Panc1 (cell line): ENCODE measurements at places on chromosomes 5 and 9. TPM values are rescaled to one million over a fixed set of nuclear protein-coding genes. Genes with fewer than 3 reads are reported as not detected.

The EQTN gene
- total RNA-seq, result not detected

The NUDT12 gene
- total RNA-seq, result 9.2 TPM

The TAF11L10 gene
- total RNA-seq, result not detected

GRCh38 chr9:131999692-132000551 lies 79.7 kb downstream of the MED27 start:
- no peak for DNase-seq

DNA sequence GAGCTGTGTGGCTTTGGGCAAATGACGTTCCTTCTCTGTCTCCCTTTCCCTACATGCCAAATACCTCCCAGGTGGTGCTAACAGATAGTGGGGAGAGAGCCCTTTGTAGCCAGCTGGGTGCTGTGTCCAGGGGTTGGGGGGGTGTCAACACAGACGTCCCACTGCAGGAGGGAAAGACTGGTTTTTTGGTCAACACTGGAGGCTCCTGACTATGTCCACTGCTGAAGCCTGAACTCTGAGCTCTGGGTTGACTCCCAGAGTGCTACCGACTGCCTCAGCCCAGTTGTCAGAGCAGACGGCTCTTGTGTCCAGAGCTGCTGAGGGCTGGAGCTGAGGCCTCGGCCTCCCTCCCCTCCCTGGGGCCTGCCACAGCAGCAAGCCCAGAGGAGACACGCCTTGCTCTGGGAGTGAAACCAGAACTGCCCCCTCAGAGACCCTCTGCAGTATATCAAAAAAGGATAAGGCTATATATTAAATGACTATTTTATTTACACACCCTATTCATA lies 14.8 kb upstream of the SLC25A51 start:
- DNase-seq, result no peak

DNA sequence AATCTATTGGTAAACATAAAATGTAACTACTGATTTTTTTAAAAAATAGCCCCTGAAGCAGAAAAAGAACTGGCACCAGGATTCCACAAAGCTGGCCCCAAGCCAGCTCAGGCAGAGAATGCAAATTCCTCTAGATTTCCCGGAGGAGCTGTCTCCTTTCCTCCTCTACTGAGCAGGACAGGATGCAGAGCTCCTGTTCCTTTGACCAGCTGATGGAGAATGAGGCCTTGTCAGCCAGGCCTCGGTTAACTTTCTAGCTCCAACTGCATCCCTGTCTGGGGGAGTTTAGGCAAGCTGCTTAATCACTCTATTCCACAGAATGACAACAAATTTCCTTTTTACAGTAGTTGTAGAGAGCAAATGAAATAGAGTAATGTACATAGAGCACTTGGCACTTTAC lies 155.5 kb downstream of the GNAQ start:
- no peak for DNase-seq

DNA sequence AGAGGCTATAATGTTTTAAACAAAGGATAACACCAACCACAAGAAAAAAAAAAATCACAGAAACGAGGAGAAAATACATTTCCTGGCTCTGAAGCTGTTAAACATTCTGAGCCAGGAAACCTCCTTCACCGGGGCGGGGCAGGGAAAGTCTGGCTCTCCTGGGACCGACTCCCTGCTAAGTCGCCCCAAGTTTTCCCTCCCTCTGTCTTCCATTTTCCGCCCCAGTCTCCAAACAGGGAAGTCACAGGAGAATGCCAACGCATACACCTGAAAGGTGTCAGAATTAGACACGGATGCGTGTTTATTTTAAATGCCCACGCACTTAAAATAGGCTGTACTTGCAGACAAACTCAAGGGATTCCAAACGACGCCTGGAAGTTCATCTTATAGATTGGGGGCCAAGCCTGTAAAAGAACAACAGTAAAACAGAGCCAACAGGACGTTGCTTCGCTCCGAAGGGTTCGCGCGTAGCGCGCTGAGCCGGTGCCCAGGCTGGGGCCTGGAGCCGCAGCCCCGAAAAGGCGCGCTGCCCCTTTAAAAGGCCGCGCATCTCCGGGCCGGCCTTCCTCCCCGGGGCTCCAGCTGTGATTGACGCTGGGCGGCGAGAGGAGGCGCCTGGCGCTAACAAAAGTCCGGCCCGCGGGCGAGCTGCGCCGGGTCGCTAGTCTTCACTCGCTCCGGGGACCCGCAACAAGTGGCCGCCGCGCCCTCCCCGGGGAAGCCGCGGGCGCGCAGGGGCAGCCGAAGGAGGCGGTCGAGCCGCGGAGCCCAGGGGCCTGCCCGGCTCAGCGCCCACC lies at the start of gene FBXL7:
Gene FBXL7, plus strand, starts transcription at position 653 of the 797 bp plus-strand sequence.
- DNase-seq, result no peak

- peak; percentile 77 for DNase-seq
Observed at GRCh38 chr5:154220625-154221024, 30.1 kb downstream of the GALNT10 start.

DNA sequence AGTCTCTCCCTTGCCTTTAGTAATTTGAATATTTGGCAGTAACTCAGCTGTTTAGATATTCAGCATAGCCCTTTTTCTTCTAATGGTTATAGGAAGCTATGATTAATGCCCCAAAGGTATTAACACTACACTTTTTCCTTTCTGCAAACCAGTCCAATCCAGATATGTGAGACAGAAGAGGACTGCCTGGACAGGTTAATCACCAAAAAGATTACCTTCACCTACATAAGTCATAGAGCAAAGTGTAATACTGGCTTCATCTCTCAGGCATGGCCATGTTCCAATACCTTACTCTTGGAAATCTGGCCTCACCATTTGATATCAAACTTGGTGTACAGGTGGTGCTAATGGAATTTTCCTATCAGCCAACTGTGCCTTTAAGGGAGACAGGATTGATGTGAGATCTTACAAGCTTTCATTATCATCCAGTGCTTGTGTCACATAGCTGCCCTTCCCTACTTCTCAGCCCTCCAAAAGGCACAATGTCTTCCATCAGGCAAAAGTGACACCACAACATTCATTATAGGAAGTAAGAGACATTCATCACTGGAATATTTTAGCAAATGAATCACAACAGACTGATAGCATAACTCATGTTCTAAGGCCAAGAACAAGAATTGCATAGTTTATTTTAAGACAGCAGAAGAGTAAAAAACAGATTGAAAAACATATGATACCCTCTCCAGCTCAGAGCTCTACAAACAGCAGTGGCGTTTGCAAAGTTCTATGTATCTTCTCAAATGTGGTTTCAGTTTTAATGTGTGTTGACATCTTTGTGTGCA lies 91.2 kb upstream of the PAM start:
- DNase-seq, result no peak

DNA sequence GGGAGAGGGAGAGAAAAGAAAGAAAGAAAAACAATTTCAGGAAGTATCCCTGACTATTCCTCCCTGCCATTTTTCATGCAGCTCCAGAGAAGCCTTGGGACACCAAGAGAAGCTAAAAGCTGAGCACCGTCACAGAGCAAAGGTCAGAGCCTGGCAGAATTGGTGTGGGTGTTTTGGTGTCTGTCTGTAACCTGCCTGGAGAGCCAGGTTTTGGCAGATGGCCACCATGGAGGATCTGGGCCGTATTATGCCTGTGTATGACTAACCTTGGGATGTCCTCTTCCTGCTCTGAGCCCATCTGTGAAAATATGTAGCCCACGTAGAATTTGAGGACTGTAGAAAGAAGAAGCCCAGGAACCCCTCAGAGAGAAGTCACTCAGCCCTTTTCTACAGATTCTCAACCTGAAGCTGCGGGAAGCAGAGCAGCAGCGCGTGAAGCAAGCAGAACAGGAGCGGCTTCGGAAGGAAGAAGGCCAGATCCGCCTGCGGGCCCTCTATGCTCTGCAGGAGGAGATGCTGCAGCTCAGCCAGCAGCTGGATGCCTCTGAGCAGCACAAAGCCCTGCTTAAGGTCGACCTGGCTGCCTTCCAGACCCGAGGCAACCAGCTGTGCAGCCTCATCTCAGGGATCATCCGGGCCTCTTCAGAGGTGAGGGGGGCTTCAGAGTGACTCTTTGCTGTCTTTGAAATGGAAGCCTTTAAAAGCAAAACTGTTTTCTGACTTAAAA lies 18.8 kb downstream of the GLE1 start:
- DNase-seq, result no peak

DNA sequence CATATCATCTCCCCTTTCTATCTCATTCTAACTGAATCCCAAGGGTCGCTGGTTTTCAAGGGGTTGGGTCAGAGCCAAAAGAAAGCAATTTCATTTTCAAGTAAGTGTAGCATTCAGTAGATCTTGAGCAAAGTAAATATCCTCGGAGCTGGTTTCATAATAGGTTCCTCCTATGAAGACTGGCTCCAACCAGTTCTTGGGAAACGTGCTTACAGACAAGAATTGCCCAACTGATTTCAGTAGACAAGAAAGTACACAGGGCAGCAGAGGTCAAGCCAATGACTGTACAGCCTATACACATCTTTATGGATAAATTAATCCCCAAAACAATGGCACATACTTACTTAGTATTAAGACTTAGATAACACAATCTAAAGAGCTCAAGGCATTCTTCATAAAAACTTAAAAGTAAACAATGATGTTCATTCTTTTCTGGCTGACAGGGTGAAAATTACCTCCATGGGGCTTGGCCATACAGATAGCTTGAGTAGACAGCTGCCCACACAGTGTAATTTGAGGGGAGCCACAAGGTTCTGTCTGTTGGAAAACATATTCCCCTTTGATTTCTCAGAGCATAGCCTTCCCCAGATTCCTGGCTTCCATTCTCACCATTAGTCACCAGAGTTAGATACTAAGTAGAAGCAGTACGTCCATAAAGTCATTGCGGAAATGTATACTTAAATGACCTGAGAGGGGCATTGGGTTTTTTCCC lies 163.9 kb downstream of the ARRDC3 start:
- no peak for DNase-seq

GRCh38 chr9:16542290-16542689 lies 328.2 kb downstream of the BNC2 start:
- DNase-seq, result no peak

GRCh38 chr5:138833080-138833479 lies 42.1 kb downstream of the LRRTM2 start:
- DNase-seq, result no peak

DNA sequence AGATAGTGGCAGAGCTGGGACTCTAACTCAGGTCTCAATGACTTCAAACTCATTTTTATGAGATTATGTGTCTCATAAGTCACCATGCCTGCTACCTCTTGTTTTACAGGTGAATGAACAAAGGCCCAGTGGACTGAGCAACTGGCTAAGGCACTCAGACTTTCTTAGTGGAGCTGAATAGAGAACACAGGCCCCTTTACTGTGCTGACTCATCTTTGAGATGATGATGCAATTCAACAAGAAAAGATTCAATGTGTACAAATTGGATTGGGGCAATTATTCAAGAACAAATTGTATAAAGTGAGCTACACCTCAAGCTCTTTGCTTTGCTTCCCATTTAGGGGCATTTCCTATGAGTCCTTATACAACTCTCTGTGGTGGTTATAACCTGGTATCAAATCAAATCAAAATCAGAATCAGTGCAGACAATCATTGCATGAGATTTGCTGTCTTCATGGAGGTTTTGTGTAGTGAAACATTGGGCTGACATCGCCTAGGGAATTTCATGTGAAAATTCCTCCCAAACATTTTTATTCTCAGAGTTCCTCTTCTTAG lies 84.3 kb upstream of the PPP2R2B start:
- no peak for DNase-seq
